T47D (cell line): ENCODE measurements at places on chromosomes 1 and 21.

GRCh38 chr1:92934395-92935378 is 26.6 kb downstream of the DIPK1A start:
- DNase-seq: no peak

GRCh38 chr1:96306809-96307560 is 414.6 kb upstream of the PTBP2 start:
- no peak for DNase-seq

- no peak for DNase-seq
Observed at GRCh38 chr1:113895961-113896360, 8.6 kb upstream of the BCL2L15 start.

DNA sequence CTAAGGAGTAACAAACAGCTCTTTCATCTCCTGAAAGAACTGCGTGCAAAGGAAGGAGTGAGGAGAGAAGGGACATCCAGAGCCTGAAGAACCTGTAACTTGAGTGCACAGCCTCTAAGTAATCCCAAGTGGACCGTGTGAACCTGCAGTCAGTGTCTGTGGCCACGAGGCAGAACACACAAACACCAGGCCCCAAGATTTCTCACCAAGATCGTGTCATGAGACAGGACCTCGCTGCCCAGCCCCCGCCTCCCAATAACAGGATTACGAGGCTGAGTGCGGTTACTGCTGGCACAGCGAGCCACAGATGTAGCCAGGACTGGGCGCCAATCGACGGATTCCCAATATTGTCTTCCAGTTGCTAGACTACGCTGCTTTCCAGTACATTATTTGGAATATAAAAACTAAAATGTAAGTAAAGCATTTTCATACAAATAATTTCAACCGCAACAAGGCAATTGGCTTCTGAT is 101.3 kb upstream of the SLC25A33 start:
- DNase-seq: peak; percentile 30

DNA sequence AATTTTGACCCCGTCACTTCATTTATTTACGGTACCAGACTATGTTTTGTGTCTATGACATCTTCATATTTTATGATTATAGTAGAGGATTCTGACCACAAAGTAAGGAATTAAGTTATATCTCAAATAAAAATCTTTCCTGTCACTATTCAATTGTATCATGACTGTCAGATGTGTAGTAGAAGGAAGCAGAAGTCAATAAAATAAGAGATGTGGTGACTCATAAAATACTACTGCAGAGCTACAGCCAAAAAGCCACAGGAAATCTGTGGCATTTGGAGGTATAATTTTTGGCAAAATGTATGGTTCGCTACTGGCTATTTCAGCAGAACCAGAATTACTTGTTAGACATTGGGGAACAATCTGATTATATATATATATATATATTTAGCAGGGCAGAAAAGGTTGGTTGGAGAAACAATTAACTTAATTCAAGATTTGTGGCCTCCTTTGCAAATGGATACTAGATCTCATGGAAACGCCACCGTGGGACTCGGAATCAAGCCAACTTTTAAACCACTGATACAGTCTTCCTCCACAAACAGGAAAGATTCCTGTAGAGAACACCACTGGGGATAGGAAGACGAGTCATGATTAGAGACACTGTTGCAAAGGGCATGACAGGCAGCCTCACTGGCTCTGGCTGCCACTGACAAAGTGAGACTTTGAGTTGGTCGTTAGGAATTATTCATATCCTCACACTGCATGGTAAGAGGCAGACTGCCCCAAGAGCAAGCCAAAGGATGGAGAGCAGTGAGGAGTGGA is 5.1 kb downstream of the FCRL2 start:
- no peak for DNase-seq

GRCh38 chr1:114207635-114208034 is 54.0 kb upstream of the SYT6 start:
- DNase-seq: no peak

GRCh38 chr1:183466781-183467180 is 5.5 kb upstream of the SMG7 start:
- DNase-seq: no peak

DNA sequence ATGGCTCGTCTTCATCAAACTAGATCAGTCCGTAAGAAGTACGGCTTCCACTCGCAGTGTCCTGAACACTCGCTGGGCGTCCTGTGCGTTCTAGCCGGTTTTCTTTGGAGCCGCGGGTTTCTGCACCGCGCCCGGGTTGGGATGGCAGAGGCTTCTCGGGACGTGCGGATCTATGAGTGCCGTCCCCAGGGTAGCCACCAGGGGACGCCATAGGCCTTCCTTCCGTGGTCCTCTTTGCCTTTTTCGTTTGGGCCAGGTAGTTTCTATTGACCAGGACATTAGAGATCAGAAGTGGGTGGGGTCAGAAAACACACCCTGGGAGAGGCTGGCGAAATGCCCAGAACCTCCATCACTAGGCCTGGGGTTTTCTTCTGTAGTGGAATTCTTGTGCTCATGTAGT is 273.8 kb downstream of the FAM72C start:
- DNase-seq: no peak

DNA sequence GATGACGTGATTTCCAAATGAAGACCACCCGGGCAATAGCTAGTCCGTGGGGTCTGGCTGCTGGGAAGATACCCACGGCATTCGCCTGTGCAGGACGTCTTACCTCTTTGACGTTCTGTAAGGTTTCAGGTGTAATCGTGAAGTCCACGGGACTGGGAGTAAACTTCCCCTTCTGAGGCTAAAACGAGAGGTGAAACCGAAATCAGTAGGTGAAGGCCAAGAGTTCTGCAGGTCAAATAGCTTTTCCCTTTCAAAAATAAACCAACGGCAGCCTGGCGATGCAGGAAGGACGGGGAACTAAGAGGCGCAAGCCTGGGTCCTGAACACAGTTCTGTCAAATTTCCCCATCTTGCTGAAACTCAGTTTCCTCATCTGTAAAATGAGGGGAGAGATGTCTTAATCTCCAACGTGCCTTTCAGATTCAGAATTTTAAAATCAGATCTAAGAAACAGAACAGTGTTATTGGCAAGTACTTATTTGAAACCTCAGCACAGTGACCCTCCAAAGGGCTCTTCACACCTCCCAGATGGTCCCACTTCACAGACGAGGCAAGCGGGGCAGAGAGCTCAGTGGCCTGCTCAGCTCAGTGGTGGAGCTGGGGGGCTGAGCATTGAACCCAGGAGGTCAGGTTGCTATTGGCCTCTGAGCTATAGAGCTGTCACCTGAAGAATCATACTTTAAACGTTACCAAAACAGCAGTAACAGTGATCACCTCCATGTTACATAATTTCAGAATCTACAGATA is 34.7 kb downstream of the VPS26C start:
- DNase-seq: no peak

GRCh38 chr1:215539803-215540570 is 27.1 kb upstream of the KCTD3 start:
- no peak for DNase-seq

DNA sequence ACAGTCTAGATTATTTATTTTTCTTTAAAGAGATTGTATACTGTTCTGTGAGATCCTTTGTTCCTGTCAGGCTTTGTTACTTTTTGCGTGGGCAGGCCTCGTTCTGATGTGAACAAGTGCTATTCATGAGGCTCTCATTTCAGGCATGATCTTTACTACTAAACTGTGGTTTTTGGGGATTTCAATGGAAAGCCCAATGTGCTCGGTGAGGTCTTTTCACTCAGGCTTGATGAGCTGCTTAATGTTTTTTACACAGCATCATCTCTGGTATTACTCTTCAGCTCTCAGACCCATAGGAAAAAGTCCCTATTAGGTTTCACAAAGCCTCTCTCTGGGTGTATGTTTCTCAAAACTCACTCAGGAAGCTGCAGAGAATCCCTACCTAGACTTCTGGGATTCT is 419.4 kb downstream of the GPATCH2 start:
- DNase-seq: no peak

DNA sequence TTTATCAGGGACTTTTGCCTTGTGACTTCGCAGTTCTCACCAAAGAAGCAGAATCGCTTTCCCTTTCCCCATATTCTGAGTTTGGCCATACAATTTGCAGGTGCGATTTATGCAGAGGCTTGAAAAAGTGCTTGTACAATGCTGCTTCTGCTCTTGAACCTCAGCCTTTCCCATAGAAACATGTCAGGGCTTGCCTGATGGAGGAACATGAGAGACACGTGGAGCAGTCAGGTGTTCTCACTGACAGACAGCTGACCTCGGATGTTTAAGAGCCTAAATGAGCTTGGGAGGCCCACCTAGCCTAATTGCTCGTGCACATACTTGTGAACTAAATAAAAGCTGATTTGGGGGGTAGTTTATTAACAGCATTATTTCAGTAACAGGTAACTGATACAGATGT is 290.0 kb downstream of the S1PR1 start:
- no peak for DNase-seq

DNA sequence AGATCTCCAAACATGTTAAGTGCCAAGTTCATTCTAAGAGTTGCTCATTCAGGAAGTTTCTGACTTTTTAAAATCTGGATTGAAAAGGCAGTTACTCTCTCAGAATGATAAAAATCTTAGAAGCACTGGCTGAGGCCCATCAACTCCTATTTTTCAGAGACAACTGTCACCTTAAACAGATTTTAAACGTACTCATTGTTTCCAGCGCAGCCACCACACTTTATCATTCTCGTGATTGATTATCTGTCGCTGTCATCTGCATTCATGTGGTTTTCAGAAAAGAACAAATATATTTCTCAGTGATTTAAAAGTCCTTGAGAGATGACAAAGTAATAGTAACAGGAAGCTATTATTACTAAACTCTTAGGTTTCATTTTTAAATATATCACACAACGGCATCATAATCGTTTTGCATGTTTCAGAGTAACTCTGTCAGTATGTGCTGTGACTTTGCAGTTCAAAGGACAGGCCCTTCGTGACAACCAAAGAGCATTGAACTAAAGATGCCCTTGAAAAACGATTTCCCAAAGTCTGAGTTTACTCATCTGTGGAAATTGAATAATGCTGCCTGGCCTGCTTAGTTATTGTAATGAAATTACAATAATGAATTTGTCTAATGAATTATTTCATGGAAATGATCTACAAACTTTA is 14.9 kb upstream of the KCNK1 start:
- no peak for DNase-seq

DNA sequence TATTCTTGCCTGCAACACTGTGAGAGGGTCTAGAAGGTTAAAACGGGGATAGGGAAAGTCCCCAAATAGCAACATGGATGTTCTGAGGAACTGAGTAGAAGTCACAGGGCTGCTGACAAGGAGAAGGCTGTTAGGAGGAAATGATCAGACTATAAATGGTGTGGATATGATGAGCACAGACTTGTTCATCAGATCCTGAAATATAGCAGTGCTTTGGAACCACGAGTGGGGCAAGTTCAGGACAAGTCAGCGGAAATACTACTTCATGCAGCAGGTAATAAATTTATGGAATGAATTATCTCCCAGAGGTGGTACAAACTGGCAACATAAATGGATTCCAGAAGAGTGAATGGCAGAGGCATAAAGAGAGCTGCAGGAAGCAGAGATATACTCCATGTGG is 3.2 kb upstream of the KIAA0040 start:
- no peak for DNase-seq

GRCh38 chr21:36854391-36854790 is 112.1 kb downstream of the HLCS start:
- DNase-seq: peak; percentile 52
